ENCODE measurements at places on chromosomes 1 and 21.

DNA sequence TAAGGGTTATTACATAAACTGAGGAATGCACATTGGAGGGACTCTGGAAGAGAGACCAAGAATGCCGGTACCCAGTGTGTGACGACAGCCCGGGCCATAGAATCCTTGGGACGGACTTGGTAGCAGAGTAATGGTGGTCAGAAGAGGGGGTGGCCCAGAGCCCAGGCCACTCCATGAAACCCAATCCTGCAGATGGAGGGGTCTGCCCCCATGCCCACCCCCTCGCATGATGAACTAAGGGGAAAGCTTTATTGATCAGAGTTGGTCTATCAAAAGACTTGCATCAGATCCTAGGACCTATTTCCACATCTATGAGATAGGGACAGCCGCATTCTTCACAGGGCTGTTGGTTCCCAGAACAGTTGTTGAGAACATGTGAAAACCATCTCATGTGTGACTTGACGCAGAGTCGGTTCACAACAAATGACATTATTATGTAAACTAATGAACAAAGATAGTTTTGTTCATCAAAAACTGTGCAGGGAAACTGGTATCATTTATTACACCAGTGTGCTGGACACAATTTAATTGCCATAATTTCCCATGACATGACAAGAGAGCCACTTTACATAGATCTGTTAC lies 21.5 kb upstream of the SDC3 start:
- no peak for DNase-seq

GRCh38 chr1:37038227-37039093 lies 4.1 kb upstream of the GRIK3 start:
- DNase-seq: peak; percentile 1

GRCh38 chr1:205536759-205537361 lies 32.4 kb downstream of the CDK18 start:
- DNase-seq: no peak

GRCh38 chr1:165228676-165229075 lies 127.8 kb downstream of the LMX1A start:
- peak; percentile 6 for DNase-seq

- DNase-seq: no peak
Measured at GRCh38 chr1:6218375-6219164, 12.7 kb downstream of the RNF207 start.

- peak; percentile 72 for DNase-seq
Measured at GRCh38 chr1:85344256-85344694, 67.8 kb upstream of the BCL10 start.
